RKO (cell line): ENCODE measurements at places on chromosomes 13 and 19.
A peak's percentile ranks its signal among the peaks of the same experiment; 100 is the strongest.

- DNase-seq = no peak
Observed at GRCh38 chr13:111652676-111653075, 332.2 kb downstream of the TEX29 start.

DNA sequence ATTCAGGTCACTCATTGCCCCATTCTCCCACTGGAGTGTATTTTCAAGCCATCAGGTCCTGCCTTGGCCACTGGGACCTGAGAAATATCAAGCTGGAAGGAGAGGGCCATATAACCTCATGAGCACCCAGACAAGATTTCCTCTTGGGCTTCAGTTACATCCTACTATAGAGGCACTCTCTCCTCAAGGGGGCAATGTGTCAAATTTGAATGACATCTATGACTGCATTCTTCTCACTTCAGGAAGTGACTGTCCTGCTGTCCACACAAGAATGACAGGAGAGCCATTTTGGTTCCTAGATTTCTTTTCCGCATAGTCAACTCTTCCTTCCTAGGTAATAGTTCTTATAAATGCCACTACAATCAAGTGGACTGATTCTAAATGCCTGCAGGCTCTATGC lies 416.2 kb downstream of the DIAPH3 start:
- DNase-seq = peak; percentile 35

GRCh38 chr13:42001580-42001979 lies 40.7 kb upstream of the VWA8 start:
- peak; percentile 4 for DNase-seq

DNA sequence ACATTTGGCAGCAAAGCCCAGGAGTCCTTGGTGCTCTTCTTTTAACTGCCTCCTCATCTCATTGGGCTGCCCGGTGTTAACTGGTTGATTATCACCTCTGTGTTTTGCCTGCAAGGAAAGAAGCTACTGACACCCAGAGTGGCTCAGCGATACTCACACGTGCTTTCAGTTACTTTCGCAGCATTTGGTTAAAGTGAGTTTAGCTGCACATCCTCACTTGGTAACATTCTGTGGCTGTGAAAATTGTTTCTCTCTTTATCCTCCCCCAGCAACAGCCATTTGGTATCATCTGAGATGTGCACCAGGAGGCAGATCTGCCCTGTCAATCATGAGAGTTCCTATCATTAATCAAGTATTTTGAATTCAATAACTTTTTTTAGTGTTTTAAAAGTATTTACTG lies 44.6 kb upstream of the GPR183 start:
- DNase-seq = no peak

GRCh38 chr13:50428183-50428877 lies 413.1 kb downstream of the KCNRG start:
- no peak for DNase-seq
